ELF-1 (cell line): ENCODE measurements at places on chromosomes 16 and 17.

DNA sequence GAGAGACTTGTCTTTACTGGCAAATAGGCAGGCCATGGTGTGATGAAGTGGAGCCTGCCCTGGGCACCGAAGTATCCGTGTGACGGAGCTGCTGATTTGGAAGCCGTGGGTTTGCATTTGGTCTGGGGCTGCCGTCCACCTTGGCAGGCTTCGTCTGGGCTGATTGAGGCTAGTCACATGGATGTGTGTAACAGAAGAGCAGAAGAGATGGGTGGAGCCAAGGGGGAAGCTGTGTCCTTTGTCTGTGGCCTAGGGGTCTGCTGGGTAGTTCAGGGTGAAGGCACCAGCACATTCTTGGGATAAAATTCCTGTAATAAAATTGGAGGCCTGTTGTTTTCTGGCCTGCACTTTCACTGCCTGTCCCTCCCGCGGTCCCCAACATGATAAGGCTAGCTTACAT lies 106.1 kb downstream of the AATF start:
- peak; percentile 23 for DNase-seq

DNA sequence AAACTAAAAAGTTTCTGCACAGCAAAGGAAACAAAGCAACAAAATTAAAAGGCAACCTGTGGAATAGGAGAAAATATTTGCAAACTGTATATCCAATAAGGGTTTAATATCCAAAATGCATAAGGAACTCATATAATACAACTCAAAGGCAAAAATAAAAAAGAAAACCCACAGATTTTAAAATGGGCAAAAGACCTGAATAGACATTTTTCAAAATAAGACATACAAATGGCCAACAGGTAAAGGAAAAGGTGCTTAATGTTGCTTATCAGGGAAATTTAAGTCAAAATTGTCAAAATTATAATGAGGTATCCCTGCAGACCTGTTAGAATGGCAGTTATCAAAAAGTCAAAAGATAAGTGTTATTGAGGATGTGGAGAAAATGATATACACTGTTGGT lies 133.5 kb upstream of the CACNG5 start:
- DNase-seq: no peak

GRCh38 chr17:19905502-19905901 lies 37.8 kb upstream of the ULK2 start:
- no peak for DNase-seq

GRCh38 chr16:55575496-55575895 lies 9.0 kb downstream of the CAPNS2 start:
- no peak for DNase-seq

DNA sequence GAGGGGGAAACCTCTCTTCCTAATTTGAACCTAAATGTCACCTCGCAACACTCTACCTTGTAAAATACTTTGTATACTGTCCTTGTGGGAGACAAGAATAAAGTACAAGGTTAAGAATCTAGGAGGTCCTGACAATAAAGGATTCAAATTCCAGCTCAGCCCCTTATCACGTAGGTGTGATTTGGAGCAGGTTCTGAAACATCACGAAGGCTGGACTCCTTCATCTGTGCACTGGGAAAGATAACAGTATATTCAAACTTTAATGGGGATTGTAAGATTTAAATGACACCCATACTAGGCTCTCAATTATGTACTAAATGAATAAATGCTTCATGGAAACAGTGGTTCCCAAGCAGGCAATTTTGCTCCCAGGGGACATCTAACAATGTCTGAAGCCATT lies 2.1 kb downstream of the TXNDC11 start:
- DNase-seq: no peak

DNA sequence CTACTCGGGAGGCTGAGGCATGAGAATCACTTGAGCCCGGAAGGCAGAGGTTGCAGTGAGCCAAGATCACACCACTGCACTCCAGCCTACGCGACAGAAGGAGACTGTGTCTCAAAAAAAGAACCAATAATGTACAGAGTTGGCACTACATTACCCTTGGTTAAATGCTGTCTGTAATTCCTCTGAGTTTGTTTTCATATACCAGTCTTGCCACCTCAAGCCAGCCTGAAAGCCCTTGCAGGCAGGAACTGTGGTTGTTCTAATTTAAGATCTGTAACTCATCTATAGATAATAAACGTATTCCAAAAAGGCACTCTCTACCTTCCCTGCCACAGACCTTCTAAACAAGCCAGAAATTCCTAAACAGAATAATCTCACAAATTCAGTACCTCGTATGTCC lies 4.3 kb upstream of the KANSL1 start:
- no peak for DNase-seq

- DNase-seq: no peak
These were observed 49.0 kb downstream of the RTN4RL1 start for GRCh38 chr17:1976000-1976682.

GRCh38 chr17:28460901-28461300 lies 12.5 kb upstream of the SLC13A2 start:
- no peak for DNase-seq

- no peak for DNase-seq
These were observed 49.9 kb upstream of the CPNE2 start for GRCh38 chr16:57042157-57043111.

DNA sequence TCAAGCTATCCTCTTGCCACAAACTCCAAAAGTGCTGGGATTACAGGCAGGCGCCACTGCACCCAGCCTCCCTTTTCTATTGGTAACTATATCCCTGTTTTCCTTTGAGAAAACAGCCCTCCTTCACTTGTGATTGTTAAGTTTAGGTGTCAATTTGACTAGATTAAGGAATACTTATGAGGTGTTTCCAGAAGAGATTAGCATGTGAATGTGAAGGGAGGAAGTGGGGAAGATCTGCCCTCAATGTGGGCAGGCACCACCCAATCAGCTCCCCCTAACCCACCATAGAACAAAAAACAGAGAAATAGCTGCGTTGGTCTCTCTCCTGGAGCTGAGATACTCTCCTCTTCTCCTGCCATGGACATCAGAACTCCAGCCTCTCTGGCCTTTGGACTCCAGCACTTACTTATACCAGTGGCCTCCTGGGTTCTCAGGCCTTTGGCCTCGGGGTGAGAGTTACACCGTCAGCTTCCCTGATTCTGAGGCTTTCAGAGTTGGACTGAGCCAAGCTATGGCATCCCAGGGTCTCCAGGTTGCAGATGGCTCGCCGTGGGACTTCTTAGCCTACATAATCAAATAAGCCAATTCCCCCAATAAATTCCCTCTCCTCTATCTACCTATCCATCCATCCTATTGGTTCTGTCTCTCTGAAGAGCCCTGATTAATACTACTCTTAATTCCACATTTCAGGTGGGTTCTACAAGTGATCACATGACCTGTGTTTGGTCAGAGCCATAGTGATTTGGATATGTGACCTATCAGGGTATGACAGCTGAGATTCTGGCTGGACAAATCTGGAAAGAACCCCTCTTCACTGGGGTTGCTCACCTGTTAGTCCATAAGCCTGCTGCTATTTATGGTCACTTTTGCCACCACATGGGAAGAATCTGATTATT lies 12.0 kb upstream of the STAT3 start:
- DNase-seq: no peak

- DNase-seq: no peak
These were observed 329.2 kb downstream of the HS3ST3B1 start for GRCh38 chr17:14630046-14630445.

DNA sequence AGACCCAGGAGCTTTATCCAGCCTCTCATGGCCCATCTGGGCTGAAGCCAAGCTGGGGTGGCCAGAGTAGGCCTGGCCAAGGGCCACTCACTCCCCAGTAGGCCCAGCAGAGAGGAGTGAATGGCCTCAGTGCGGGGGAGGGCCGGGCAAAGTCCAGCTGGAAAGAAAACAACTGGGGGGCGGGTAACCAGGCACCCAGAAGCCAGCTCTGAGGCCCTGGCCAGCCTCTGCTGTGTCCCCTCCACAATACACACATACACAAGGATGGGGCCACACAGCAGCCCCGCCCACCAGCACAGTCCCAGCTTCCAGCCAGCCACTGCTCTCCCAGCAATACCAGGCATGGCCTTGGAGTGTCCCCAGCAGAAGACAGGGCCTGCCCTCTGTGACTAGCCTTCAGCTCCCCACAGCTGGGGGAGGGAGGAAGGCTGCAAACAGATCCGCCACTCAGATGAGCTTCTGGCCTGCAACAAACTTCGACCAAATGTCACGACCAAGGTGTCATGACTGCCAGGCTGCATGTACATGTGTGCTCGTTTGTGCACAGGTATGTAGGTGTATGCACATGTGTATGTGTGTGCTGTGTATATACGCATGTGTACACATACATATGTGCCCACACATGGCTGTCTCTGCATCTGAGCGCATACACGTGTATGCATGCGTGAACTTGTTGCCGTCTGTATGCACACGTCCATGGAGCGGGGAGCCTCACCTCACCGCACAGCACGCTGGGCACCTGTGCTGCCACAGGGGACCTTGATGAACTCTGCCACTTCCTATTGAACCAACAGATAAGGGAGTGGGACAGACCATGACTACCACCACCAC lies 5.0 kb downstream of the CARHSP1 start:
- DNase-seq: peak; percentile 67

GRCh38 chr16:85926370-85926769 lies 27.4 kb downstream of the IRF8 start:
- DNase-seq: peak; percentile 70

DNA sequence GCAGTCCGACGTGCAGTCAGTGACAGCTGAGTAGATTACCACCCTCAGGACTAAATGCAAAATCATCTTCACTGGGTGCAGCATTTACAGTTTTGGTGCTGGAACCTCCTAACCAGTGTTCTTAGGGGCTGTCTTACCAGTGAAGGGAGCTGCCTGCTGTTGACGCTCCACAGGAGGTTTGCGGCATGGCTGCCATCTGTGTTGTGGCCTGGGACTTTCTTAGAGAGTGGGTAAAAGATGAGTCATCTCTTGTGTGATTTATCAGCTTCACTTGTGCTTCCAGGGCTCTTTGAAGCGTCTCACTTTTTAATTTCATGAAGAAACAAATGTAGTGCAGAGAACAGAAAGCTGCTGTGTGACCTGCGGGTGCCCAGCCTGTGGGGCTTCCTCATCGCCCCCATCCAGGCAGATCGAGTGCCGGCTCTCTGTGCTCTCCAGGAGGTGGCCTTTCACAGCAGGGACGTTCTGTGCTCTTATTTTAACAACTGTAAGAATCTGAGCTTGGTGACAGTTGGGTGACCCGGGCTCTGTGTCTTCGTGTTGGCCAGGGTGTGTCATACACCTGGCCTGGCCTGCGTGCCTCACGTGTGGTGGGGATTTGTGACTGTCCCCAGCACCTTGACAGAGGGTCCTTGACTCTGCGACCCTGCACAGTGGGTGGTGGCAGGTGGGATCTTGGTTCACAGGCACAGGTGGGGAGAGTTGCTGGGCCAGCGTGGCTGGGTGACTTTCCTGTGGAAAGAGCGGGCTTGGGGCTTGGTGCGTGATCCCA lies 24.3 kb upstream of the ZNF750 start:
- peak; percentile 60 for DNase-seq

DNA sequence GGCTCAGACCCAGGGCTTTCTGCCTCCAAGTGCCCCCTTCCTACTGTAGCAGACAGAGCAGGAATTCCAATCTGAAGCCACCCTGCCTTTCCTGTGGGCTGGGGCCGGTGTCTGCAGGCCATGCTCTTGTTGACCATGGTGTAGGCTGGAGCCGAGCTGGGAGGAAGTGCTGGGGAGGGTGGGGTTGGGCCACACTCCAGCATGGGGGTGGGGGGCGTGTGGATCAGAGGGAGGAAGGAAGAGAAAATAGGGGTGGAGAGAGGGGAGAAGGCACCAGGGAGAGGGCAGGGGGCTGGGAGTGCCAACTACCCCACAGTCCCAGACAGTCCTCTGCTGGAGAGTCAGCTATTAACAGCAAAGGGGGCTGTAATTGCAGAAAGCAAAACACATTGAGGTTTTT lies 54.3 kb upstream of the JPH3 start:
- no peak for DNase-seq

DNA sequence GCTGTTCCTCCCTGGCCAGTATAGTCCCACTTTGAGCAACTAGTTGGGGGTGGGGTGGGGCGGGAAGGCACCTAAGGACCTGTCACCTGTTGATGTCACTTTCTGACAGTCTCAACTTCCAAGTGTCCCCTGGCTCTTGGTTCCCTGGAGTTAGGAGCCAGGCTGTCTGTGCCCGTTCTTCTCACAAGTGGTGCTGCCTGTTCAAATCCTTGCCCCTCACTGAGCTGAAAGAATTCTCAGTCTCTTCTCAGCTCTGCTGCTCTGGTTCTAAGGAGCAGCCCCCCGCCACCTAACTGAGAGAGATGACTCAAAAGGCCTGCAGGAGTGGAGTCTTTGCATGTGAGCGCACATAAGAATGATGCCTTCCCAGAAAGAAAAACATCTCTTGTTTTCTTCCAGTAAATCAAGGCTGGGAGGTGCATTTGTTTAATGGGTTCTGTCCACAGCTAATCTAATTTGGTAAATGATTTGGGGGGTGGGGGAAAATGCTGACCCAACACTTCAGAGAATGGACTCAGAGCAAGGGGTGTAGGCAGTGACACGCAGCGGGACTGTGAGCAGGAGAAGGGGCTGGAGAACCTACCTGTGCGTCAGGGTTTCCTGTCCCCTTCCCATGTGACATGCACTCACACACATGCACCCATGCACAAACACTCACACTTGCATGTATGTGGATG lies 78.2 kb upstream of the NLRP1 start:
- DNase-seq: no peak

GRCh38 chr17:45940826-45941225 lies 46.5 kb downstream of the MAPT start:
- no peak for DNase-seq

DNA sequence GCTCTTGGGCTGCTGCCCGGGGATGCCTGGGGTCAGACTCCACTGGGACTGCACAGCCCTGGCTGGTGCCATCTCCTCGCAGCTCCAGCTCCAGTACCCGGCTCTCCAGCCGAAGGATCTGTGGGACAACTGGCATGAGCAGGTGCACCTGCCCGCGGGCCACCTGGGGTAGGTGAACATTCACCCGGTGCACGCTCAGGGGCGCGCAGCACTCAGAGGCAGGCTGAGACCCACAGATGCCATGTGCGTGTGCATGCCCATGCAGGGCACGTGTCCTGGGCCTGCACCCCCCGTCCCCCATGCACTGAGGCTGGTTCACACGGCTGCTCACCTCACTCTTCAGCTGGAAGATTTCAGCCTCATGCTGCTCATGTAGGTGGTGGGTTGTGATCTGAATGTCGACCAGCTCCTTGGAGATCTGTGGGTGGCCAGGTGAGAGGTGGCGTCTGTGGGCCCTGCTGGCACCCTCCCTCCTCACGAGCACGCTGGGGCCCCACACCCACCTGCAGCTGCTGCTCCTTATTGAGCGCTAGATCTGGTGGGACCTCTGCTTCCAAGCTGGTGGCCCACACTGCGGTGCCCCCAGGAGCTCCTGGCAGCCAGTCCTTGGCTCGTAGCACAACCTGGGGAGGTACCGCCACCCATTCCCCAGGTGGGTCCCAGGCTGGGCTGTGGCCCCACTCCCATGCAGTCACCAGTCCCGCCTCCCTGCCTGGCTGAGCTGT lies 618 bp downstream of the CCDC78 start:
- DNase-seq: no peak

GRCh38 chr16:68396481-68396880 lies 51.8 kb downstream of the SMPD3 start:
- DNase-seq: no peak
